ENCODE measurements at places on chromosomes 1 and 21.

- DNase-seq: no peak
These were observed 40.1 kb upstream of the LRRC8D start for GRCh38 chr1:89780721-89781120.

- DNase-seq: no peak
These were observed 64.4 kb upstream of the BARHL2 start for GRCh38 chr1:90781534-90781933.

GRCh38 chr1:54408147-54409066 lies 2.2 kb upstream of the SSBP3 start:
- DNase-seq: no peak

DNA sequence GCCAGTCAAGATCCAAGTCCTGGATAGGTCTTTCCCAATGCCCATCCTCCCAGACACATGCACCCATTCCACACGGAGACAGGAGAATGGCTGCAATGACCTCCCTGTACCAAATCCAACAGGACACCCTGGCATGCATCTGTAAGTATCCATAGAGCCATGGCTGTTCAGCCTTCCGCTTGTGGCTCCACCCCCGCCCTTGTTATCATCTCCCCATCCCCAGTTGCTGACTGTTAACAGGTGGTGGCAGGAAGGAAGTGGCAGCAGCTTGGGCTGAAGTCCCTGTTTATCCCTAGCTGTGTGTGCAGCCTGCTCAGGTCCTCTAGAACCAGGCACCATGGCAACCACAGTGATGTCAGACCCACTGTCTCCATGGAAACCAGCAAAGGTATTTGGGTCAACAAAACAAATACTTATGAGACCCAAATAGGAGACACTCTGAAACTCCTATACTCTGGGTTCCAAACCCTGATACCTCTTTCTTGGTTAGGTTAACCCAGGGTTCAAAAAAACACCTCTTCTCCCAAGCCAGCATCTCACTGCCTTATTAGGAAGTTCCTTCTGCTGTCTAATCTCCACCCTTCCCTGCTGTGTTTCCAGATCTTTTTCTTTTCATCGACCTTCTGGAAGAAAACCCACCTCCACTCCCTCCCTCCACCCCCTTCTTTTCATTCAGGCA lies 721 bp downstream of the PBXIP1 start:
- peak; percentile 49 for DNase-seq

DNA sequence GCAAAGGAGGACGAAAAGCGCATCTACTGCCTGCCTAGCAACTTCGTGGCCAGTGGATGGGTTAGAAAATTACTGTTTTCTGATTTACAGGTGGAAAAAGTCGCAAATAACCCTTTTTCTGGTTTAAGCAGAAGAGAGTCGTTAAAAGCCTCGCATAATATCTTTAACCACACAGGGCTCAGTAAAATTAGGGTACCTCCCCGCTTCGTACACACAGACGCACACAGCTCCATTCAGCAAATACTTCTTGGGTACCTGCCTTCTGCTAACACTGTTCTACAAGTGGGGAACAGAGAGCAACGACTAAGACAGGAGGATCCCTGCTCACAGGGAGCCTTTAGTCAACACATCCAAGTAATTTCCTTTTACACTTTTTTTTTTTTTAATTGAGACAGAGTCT lies 704 bp downstream of the ALG6 start:
- no peak for DNase-seq

- DNase-seq: no peak
These were observed 13.6 kb upstream of the ADARB1 start for GRCh38 chr21:45060675-45061311.

- DNase-seq: no peak
These were observed 1433.1 kb downstream of the PLA2G4A start for GRCh38 chr1:188261849-188262248.

DNA sequence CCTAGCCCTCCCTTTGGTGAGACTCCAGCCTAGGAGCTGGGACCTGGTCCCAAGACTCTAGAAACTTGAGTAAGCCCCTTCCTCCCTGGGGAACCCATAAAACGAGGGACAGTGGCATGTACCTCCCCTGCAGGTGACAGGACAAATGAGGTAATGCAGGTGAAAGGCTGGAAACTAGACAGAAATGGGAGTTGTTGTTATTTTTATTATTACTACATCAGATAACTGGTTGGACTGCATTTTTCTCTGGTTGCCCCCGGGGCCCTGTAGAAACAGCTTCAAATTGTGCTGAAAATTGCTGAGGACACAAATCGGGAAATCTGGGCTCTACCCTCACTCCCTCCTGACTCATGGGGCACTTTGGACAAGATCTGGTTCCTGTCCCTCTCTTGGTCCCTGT lies 132.3 kb upstream of the WNT4 start:
- no peak for DNase-seq

GRCh38 chr21:41426676-41427404 lies 801 bp downstream of the MX1 start:
- DNase-seq: no peak

GRCh38 chr1:53285969-53286760 lies 41.7 kb downstream of the LRP8 start:
- DNase-seq: no peak

DNA sequence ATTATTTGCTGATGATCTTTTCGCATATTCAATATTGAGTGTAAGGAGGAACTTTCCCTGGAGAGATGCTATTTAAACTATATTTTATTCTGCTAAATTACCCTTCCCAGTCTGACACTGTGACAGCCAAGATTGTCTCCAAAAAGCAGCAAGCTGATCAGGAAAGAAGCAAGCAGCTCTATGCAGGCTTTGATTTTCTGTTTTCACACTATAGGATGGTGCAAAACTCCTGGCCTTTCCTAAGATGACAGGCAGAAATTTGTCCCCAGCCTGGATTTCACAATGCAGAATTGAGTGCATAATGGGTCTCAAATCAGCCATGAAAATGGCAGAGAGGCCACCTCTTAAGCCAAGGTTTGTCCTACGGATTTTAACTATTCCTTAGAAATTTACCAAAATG lies 1.1 kb downstream of the SGIP1 start:
- no peak for DNase-seq

- no peak for DNase-seq
These were observed 3.5 kb downstream of the KLHL12 start for GRCh38 chr1:202923533-202923932.

GRCh38 chr1:213250041-213250440 lies 199.0 kb downstream of the RPS6KC1 start:
- DNase-seq: no peak

GRCh38 chr21:46052703-46053651 lies 44.9 kb upstream of the COL6A2 start:
- DNase-seq: no peak

DNA sequence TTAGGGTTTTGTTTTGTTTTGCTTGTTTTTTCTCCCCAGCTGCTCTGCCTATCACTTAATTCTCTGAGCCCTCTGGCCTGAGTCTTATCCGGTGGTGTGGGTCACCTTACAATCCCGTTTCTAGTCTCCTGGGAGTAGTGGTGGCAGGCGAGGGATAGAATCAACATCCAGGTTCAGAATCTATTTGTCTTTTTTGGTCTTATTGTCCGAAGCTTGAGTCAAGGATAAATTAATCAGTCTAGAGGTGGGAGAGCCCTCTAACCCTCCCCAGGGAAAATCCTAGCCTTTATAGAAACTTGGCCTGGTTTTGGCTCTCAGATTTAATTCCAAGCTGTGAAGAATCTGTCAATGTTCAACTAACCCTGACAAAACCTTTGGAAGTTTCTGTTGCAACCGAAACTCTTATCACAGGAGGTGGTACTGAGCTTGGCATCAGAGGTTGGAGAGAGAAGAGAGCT lies 246.3 kb downstream of the FGGY start:
- DNase-seq: no peak

DNA sequence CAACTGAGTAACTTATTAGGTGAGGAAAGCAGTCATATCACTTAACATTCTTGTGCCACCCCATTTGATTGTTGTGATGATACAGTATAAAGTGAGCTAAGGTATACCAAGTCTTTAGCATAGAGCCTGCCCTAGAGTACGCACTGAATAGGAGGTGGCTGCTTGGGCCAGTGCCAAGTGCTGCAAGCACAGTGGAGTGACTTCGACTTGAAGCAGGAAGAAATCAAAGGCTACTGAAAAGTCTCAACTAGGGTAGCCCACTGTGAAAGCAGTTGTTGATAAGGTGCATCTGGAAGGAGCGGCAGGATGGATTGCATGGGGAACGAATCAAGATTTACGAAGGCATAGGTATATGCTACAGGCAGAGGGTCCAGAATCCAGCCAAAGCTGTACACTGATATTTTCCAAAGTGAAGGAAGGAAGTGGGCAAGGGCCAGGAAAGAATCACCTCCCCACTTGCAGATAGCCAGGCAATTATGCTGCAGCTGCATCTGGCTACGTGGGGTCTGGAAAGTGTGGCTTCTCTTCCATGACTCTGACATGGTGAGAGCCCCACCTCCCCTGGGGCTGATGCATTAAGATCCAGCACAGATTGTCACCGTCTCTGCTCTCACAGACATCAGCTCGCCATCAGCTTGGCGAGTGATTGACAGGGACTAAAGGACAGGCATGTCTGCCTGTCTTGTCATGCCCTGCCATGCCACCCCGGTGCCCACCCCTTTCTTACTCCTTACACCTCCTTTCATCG lies 287.0 kb upstream of the PLXNA2 start:
- DNase-seq: no peak

- peak; percentile 14 for DNase-seq
These were observed 2133.0 kb downstream of the NCAM2 start for GRCh38 chr21:23131177-23131576.

DNA sequence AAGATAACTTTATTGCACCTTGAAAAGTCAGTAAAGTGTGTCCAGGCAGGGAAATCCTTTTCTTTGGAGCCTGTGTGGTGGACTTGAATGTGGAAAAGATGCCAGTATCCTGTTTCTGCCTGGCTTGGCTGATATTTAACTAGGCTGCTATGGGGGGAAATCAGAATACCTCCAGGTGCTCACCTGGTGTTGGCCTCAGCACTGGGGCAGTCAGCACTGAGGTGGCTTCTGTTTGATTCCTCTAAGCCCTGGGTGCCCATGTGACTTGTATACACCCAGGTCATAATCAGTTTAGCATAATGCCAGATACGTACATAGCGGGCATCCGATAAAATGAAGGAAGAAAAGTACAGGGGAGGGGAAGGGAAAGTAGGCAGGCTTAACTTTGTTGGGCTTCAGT lies 7.2 kb downstream of the PHGDH start:
- DNase-seq: no peak

DNA sequence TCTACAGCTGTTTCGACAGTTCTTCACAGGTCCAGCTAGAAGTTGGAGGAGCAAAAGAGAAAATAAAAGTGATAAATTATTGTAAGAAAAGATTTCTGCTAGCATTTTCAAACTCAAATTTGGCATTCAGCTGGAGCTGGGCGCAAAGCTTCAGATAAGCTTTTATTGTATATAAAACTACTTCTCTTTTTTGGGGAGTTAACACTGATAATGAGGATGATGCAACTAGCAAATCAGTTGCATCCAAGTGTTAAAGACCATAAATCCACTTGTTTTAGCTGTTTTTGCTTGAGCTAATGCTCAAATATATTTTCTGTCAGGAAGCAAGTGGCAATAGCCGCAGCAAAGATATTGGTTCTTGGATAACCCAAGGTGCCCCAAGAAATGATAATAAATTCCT lies 127.1 kb upstream of the PKN2 start:
- DNase-seq: no peak

DNA sequence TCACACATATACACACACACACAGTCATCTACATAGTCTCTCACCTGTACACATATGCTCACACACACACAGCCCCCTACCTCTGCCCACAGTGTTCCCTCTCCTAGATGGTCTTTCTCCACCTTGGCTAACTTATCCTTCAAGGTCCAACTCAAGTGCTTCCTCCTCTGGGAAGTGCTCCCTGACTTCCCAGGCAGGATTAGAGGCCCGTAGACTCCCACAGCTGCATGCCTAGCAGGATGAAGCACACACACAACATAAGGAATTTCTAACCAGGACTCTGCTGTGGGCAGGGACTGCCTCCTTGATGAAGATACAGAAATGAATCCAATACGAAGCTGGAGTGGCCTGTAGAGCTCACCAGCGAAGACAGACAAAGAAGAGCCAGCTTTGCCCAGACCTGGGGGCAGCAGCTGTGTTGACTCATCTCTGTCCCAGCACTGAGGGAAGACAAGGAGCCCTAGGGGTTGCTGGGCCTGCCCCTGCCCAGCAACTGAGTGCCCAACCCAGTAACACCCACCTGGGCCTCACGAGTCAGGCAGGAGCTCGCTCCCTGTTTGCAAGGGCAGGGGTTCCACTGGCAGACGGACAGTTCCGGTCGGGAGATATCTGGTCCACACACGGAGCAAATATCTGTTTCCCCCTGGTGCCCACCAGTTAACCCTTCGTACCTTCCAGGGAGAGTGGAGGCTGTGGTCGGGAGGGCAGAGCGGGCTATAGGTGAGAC lies 100.8 kb downstream of the DMRTB1 start:
- DNase-seq: peak; percentile 3

DNA sequence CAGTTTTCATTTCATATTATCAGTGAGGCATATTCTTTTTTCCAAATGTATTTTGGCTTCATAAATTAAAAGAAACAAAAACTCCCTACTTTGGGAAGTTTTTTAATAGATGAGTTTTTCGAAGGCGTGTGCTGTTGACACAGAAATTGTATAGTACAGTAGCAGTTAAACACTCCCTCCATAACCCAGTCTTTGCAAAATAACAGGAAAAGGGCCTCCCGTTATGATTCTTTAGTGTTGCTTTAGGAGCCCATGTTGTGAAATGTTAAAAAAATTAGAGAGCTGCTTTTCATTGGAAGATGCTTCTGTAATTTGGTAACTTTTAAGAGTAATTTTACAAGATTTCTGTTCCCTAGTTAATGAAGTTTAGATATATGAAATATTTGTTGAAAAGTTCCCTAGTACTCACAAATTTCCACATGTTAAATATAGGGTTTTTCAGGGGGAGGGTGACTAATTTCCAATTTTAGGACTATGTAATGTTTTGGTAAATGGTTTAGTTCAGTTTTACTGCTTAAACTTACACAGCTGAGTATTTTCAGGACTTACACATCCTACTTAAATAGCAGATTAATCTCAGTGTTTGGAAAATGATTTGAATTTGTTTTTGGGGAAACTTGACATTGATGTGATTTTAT lies 2.0 kb downstream of the CAMSAP2 start:
- no peak for DNase-seq

DNA sequence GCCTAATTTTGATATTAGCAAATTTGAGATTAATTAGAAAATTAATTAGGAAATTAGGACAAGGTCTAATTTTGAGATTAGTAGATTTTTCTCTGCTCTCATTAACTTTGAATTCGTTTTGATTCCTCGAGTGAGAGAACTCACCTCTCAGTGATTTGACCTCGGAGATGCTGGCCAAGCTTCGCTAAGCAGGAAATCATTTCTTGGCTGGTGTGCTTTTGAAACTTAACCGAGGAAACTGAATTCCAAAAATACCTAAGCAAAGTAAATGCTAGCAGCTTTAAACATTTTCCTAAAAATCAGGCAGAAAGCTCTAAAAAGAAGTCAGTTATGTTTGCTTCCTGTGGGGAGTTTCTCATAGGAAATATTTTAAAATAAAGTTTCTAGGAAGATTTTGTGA lies 34.9 kb downstream of the CDC14A start:
- no peak for DNase-seq

Data from WTC11 (cell line).